Endothelial cell (in vitro differentiated cells): ENCODE measurements at places on chromosomes 3 and 15. TPM values are rescaled to one million over a fixed set of nuclear protein-coding genes. Genes with fewer than 3 reads are reported as not detected.

The NPAP1 gene
- total RNA-seq: 0.18 TPM

GRCh38 chr15:92157666-92158298 is 235.9 kb upstream of the ST8SIA2 start:
- DNase-seq: no peak

- DNase-seq: no peak
Measured at GRCh38 chr3:4936982-4937614, 42.1 kb upstream of the BHLHE40 start.

The PTPRG gene
- total RNA-seq: 80.7 TPM
